ENCODE measurements at places on chromosomes 4 and X. TPM values are rescaled to one million over a fixed set of nuclear protein-coding genes. Genes with fewer than 3 reads are reported as not detected.

GPR34 gene
- polyA plus RNA-seq, result 5.7 TPM

AFM gene
- not detected for polyA plus RNA-seq

GATA1 gene
- polyA plus RNA-seq, result 0.22 TPM

SSX3 gene
- not detected for polyA plus RNA-seq

DIPK2B gene
- 24.2 TPM for polyA plus RNA-seq

SLITRK4 gene
- 5.2 TPM for polyA plus RNA-seq

GPC3 gene
- 288 TPM for polyA plus RNA-seq

GRCh38 chr4:94486372-94486801 lies 34.6 kb downstream of the PDLIM5 start:
- no peak for DNase-seq

DNA sequence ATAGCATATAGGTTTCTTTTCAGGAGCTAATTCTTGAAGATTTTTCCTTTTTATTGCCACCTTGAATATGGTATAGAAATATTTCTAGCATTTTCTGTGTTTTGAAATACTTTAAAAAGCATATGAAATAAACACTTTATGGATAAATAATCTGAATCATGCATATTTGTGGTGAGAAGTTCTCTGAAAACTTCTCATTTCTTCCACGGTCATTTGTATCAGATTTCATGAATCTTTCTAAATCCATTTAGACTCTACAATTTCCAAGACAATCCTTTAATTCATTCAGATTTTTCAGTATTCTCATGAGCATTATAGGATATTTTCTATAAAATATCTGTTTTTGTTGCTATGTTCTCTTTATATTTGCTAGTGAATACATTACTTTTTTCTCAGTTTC lies 16.2 kb upstream of the CA5B start:
- DNase-seq, result no peak

DNA sequence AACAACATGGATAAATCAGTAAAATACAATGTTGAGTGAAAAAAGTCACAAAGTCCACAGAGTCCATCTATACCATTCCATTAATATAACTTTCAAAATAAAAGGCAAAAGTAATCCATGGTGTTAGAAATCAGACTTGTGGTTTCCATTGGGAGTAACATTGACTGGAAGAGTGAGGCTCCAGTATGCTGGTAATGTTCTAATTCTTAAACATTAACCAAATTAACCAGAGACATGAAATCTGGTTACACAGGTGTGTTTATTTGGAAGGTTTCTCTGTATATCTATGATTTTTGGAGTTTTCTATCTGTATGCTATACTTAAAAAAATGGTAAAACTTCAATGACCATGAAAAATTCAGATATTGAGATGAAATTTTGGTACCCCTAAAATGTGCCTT lies 42.6 kb downstream of the SULT1B1 start:
- no peak for DNase-seq

DNA sequence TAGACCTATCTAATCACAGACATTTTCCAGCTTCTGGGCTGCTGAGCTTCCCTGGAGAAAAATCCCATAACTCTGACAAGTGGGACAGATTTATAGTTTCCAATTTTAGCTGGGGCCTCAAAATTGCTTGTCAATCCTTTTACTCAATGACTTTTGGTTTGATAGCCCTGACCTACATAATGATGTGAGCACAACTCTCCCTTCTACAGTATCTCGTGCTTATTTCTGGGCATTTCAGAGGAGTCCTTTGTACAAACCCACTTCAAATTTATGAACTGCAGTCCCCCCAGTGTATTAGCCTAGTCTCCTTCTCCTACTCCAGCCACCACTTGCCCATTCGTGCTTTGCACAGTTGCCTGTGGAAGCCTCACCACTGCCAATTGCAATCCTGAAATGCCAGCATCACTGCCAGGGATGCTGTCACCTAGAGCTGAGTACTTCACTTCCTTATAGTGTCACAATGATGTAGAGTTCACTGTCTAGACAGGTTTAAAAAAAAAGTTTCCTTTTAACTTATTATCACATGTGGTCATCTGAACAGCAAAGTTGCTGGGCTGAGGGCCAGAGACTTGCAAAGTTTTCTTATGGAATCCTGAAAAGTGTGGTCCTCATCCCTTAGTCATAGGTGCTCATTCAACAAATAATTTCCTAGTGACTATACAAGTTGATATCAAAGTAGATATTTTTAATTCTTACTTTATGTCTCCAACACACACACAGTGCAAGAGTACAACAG lies 21.2 kb downstream of the TRAM1L1 start:
- no peak for DNase-seq

DNA sequence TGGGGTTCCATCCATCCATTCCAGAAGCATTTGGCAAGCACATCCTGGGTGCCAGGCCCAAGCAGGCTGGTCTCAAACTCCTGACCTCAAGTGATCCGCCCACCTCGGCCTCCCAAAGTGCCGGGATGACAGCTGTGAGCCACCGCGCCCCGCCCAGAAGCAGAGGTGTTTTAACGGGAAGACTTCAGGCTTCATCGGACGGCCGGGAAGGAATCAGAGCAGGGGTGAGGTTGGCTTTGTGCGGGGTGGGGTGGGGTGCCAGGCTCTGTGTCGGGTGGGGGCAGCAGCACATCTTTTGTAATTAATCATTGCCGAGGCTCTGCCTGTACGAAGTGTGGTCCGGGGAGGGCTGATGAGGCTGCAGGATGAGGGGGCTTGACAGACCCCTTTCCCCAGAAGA lies 5.1 kb upstream of the SLC25A6 start:
- no peak for DNase-seq

GRCh38 chr4:164212134-164212533 lies 541.8 kb upstream of the SMIM31 start:
- no peak for DNase-seq

DNA sequence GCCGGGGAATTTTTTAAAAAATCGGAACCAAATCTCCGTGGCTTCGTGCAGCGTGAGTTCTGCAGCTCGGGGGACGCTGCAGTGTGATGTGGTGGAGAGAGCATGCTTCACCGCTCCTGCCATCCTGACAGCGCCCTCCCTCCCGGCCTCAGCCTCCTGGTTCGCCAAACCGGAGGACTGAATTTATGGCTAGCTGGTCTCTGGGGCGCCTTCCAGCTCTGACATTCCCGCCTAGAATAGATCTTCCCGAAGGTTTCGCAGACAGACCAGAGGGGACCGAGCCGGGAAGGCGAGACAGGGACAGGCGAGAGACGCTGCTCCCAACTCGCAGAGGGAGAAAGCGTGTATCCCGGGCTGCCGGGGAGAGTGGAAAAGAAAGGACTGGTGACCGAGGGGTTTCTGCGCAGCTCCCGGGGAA lies 25.9 kb downstream of the HOPX start:
- DNase-seq, result no peak

- DNase-seq, result no peak
Measured at GRCh38 chr4:40954088-40954668, 204.4 kb downstream of the NSUN7 start.

GRCh38 chrX:107683124-107683895 lies 55.0 kb downstream of the PRPS1 start:
- no peak for DNase-seq

DNA sequence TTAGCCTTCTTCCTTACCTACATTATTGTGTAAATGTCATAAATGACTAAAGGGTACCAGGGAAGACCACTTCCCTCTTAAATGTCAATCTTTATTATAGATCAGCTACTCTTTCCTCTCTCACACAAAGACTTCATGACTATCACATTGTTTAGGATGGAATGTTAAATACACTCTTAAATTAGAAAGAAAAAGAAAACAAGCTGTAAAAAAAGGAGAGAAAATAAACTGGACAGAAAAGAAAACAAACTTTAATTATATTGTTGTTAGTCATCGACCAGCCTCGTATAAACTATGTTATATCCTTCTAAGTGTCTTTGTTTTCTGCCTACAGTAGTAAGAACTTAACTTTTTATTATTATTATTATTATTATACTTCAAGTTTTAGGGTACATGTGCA lies 666.4 kb upstream of the NR3C2 start:
- DNase-seq, result no peak

DNA sequence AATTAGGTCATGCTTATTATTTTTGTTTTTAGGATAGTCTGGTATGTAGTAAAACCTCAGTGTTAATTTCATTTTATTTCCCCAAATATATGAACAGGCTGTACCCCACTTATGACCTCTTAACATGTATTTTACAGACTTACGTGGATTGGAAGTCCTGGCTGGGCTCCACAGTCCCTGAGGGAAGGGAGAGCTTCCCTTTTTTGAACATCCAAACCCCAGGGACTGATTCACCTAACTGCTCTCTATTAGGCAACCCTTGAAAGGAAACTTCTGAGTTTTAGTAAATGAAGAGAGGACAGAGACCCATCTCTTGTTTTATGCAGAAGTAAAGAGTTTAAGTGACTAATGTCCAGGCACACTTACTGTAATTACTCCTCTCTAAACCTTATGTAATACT lies 233.1 kb upstream of the SPRY1 start:
- DNase-seq, result no peak

DNA sequence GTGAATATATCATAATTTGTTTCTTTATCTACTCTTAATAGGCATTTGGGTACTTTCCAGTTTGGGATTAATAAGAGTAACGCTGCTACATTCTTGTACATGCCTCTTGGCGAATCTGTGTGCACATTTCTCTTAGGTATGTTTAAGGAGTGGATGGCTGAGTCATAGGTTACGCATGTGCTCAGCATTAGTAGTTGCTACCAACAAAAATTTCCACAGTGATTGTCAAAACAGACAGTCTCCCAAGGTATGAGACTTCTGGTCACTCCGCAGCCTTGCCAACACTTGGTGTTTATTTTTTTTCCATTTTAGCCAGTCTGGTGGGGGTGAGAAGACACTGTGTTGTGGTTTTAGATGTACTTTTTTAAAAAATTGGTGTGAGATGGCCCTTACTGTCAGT lies 44.6 kb downstream of the FGFBP1 start:
- DNase-seq, result no peak
